ENCODE measurements at places on chromosomes 5 and 9. TPM values are rescaled to one million over a fixed set of nuclear protein-coding genes. Genes with fewer than 3 reads are reported as not detected.

Gene UGT3A1
- total RNA-seq = not detected

- no peak overlapping the region for H3K4me3 ChIP-seq
- no peaks in the 10 kb centered on the region for H3K4me1 ChIP-seq
- DNase-seq = no peak
- H3K36me3 ChIP-seq = no peaks in the 10 kb centered on the region
- H3K27me3 ChIP-seq = no peaks in the 10 kb centered on the region
- H3K27ac ChIP-seq = no peak overlapping the region
Observed at GRCh38 chr9:72497447-72498046, 23.9 kb upstream of the TMC1 start.

Gene ARSI
- 3.5 TPM for total RNA-seq

GRCh38 chr5:159038907-159039306 is 60.8 kb downstream of the EBF1 start:
- no peak overlapping the region for H3K27ac ChIP-seq
- DNase-seq = no peak
- H3K4me3 ChIP-seq = no peak overlapping the region
- peaks cover 14% of the 10 kb centered on the region for H3K4me1 ChIP-seq

DNA sequence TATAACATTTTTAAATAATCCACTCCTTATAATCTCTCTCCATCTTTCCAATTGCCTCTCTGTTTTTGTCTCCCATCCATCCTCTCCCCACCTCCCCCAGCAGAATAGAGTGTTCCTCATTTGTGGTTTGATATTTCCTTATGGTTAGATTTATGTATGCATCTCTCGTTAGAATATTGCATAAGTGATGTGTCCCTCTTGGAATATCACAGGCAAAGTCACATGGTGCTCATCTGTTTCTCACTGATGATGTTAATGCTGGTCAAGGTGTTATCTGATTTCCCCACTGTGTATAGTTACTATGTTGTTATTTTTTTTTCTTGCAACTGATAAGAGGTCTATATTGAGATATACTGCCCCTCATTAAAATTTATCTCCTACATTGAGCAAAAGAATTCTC is 3.1 kb upstream of the LRRC70 start:
- H3K36me3 ChIP-seq = no peaks in the 10 kb centered on the region
- no peak overlapping the region for H3K4me3 ChIP-seq
- DNase-seq = no peak
- H3K4me1 ChIP-seq = no peaks in the 10 kb centered on the region

GRCh38 chr5:68845131-68845530 is 248.7 kb upstream of the SLC30A5 start:
- no peaks in the 10 kb centered on the region for H3K36me3 ChIP-seq
- DNase-seq = no peak
- H3K27me3 ChIP-seq = no peaks in the 10 kb centered on the region
- H3K4me1 ChIP-seq = no peaks in the 10 kb centered on the region

DNA sequence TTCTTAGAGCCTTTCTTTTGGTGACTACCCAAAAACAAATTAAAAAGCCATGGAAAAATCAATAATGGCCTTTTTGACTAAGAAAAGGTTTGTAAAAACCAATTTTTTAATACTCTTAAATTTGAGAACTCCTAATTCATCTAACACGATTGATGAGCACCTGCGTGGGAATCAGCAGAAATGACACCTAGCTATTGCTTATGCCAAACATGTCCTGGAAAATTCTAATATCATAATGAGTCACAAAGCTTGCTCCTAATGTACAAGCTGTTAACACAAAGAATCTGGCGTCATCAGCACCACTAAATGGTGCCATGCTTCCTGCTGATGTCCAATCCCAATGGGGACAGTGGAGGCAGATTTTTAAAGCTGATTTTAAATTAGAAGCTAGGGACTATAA is 146.2 kb upstream of the LRRTM2 start:
- H3K36me3 ChIP-seq = peaks cover 28% of the 10 kb centered on the region
- H3K27ac ChIP-seq = no peak overlapping the region
- no peak for DNase-seq

DNA sequence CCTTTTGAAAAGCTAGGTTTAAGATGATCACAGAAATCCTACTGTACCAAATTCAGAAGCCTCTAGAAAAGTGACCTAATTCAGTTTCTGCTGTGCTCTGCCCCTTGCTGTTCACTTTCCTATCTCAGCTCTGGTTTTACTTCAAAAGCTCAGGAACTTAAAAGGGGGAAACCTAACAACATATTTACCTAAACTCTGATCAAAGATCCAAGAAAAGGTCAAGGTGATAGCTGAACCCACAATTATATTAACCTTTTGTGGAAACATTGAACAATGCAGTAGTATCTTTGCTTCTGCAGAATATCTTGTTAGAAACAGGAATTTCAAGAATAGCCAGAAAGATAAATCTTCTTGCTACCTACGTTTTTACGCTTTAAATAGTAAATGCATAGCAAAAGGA is 568.5 kb downstream of the PDE4D start:
- no peak overlapping the region for H3K4me3 ChIP-seq
- H3K27ac ChIP-seq = no peak overlapping the region
- H3K27me3 ChIP-seq = no peaks in the 10 kb centered on the region
- no peaks in the 10 kb centered on the region for H3K4me1 ChIP-seq
- DNase-seq = no peak

- no peak for DNase-seq
- peaks cover 8% of the 10 kb centered on the region for H3K27me3 ChIP-seq
- H3K4me1 ChIP-seq = peaks cover 4% of the 10 kb centered on the region
Observed at GRCh38 chr5:171454549-171454948, 35.1 kb downstream of the FGF18 start.

DNA sequence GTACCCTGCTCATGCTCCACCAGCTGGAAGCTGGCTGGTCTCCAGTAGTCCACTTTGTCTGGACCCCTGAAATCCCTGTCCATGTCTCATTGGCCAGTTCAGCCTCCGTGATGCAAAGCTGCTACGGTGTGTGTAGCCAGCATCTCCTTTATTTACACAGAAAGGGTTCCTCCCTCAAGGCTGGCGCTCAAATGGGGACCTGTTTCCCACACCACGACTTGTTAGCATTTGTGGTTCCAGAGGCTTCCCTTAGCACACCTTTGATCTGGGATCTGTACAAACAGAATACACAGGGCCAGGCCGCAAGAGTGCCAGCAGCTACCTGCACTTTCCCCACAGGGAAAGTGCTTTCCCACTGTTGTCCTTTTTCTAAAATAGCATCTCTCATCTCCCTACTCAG is 5.7 kb upstream of the SMU1 start:
- H3K27me3 ChIP-seq = no peaks in the 10 kb centered on the region
- no peak overlapping the region for H3K4me3 ChIP-seq
- no peaks in the 10 kb centered on the region for H3K36me3 ChIP-seq
- peak overlapping the region; percentile 56 for H3K27ac ChIP-seq
- peaks cover 28% of the 10 kb centered on the region for H3K4me1 ChIP-seq
- no peak for DNase-seq

Gene VCAN
- total RNA-seq = 133 TPM

Gene HRCT1
- 8.7 TPM for total RNA-seq

- no peak for DNase-seq
- H3K4me1 ChIP-seq = peaks cover 11% of the 10 kb centered on the region
- H3K27me3 ChIP-seq = peaks cover 8% of the 10 kb centered on the region
- no peak overlapping the region for H3K4me3 ChIP-seq
Observed at GRCh38 chr9:125404733-125405132, 143.1 kb downstream of the GAPVD1 start.

Gene SPAAR
- 11.9 TPM for total RNA-seq

Gene SPINK6
- not detected for total RNA-seq

- no peak overlapping the region for H3K4me3 ChIP-seq
- peaks cover 14% of the 10 kb centered on the region for H3K36me3 ChIP-seq
- no peaks in the 10 kb centered on the region for H3K27me3 ChIP-seq
Observed at GRCh38 chr9:4617752-4618151, 44.3 kb upstream of the PLPP6 start.

Gene TMC1
- not detected for total RNA-seq

Gene FOXD4
- total RNA-seq = 0.32 TPM

Gene ACTBL2
- not detected for total RNA-seq

Gene NMRK1
- 38.5 TPM for total RNA-seq

GRCh38 chr5:119820608-119821007 is 191.2 kb downstream of the FAM170A start:
- H3K27me3 ChIP-seq = no peaks in the 10 kb centered on the region
- no peaks in the 10 kb centered on the region for H3K4me1 ChIP-seq
- no peak overlapping the region for H3K27ac ChIP-seq
- no peak for DNase-seq
- H3K4me3 ChIP-seq = no peak overlapping the region

DNA sequence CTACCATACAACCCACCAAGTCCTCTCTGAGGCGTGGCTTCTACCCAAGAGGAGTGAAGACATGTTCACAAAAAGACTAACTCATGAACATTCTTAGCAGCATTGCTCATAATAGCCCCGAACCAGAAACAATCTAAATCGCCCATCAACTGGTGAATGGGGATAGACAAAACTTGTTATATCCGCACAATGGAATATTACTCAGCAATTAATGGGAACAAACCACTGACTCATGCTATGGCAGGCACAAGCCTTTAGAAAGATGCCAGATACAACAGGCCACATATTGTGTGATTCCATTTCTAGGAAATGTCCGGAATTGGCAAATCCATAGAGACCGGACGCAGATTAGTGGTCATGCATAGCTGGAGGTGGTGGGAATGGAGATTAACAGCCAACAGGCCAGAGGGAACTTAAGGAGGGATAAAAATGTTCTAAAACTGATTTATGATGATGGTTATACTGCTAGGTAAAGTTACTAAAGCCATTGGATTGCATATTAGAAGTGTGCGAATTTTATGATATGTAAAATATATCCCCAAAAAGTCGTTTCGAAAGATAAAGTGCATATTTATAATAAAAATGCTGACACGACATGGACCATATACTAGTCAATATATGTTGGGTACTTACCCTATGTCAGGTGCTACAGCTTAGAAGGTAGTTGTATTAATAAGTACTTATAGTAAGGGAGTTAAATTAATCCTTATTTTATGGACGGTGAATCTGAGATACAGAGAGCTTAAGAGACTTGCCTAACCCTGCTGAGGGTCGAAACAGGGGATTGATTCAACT is 55.4 kb downstream of the LHX2 start:
- DNase-seq = no peak
- H3K27me3 ChIP-seq = no peaks in the 10 kb centered on the region
- H3K36me3 ChIP-seq = no peaks in the 10 kb centered on the region
- no peak overlapping the region for H3K27ac ChIP-seq

DNA sequence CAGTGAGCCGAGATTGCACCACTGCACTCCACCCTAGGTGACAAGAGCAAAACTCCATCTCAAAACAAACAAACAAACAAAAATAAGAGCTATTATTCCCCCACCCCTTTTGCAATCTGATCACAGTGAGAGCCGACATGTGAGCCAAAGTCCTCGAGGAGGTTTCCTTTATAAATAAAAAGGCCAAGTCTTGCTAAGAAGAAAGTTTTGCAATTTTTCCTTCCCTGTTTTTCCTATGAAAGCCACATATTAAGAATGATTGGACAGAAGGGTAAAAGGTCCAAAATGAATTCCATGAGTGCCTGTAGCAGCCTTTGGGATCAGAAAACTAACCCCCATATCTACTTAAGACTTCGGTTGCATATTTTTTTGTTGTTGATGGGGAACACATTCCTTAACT is 179.7 kb downstream of the TSSK1B start:
- no peaks in the 10 kb centered on the region for H3K36me3 ChIP-seq
- H3K4me1 ChIP-seq = peaks cover 35% of the 10 kb centered on the region
- no peak overlapping the region for H3K4me3 ChIP-seq
- H3K27ac ChIP-seq = peak overlapping the region; percentile 25
- no peaks in the 10 kb centered on the region for H3K27me3 ChIP-seq

DNA sequence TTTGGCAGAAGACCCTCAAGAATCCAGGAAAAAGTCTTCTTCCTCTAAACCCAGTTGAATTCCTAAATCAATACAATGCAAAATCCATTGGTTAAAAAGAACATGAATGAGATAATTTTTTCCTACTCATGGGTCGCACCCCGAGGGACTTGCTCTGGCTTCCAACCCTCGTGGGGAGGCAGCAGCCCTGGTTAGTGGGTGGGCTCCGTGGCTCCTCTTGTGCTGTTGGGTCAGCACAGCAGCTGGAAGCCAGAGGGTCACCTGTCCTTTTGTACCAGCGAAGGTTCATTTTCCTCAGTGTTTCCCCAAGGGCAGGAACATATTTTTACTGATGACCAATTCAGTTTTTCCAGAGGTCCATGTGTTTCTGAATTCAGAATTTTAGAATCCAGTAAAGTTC is 120.6 kb upstream of the S1PR3 start:
- H3K4me1 ChIP-seq = no peaks in the 10 kb centered on the region
- no peaks in the 10 kb centered on the region for H3K27me3 ChIP-seq
- H3K4me3 ChIP-seq = no peak overlapping the region
- no peaks in the 10 kb centered on the region for H3K36me3 ChIP-seq
- no peak overlapping the region for H3K27ac ChIP-seq
- no peak for DNase-seq

DNA sequence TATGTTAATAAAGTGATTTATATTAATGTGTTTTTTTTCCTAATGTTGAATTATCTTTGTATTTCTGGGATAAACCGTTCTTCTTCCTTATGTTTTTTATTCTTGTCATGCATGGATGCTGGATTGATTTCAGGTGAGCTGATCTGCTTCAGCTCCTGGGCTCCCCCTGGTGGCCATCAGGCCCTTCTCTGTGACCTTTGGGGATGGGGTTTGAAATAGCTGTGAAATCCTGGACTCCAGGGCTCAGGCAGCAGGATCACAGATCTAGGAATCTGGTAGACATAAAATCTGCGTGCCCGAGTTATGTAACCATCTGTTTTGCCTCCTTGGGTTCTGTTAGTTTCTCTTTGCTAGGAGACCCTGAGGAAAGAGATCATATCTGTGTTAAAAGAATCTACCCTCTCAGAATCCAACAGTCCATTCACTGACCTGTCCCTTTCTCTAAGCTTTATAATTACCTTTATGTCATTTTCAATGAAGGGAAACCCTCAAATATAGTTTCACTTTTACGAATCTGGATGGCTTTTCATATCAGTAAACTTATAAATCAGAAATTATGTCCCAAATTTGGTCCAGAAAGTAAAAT is 12.2 kb upstream of the OR13J1 start:
- no peaks in the 10 kb centered on the region for H3K36me3 ChIP-seq
- H3K4me1 ChIP-seq = no peaks in the 10 kb centered on the region
- H3K27me3 ChIP-seq = no peaks in the 10 kb centered on the region
- no peak overlapping the region for H3K4me3 ChIP-seq
- peak; percentile 88 for DNase-seq

Gene MELK
- 1.7 TPM for total RNA-seq

Gene NDUFS6
- total RNA-seq = 21.3 TPM

Data from lower lobe of right lung (tissue), 2 donors.